Ovary (tissue), 10 donors: ENCODE measurements at places on chromosomes 6 and 20. TPM values are rescaled to one million over a fixed set of nuclear protein-coding genes. Genes with fewer than 3 reads are reported as not detected.

GRCh38 chr20:967796-968742 is 34.0 kb downstream of the RSPO4 start:
- no peak for DNase-seq

DNA sequence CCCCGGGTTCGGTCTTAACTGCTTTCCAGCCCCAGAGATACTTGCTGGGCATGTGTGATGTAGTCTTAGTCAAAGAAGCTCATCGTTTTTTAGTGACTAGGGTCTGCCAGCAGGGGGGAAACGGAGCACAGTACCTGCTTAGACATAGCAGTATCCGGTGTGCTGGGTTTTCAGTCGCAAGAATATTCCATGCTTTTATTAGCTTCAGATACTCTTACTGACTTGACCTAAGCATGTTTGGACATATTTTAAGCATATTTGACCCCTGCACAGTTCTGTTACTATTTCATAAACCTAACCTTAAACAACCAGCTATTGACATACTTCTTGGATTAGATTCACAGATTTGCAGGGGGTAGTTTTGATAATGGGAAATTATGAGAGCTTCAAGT is 3.0 kb downstream of the E2F3 start:
- no peak for DNase-seq

DNA sequence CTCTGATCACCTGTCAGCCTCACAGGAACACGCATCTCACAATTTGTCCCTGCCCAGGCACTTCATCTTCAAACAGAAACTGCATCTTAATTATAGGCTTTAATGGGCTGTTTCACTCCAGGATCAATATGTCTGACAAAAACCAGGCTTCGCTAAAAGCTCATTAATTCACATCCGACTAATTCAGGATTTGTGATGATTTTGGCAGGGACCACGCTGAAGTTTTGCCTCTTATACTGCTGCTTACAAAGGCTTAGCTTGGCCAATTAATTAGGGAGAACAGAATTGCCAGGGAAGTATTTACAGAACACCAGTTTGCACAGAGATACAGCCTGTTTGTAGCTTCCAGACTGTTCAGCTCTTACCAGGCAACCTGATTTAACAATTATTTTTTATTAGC is 541.0 kb upstream of the SPTLC3 start:
- DNase-seq = no peak

DNA sequence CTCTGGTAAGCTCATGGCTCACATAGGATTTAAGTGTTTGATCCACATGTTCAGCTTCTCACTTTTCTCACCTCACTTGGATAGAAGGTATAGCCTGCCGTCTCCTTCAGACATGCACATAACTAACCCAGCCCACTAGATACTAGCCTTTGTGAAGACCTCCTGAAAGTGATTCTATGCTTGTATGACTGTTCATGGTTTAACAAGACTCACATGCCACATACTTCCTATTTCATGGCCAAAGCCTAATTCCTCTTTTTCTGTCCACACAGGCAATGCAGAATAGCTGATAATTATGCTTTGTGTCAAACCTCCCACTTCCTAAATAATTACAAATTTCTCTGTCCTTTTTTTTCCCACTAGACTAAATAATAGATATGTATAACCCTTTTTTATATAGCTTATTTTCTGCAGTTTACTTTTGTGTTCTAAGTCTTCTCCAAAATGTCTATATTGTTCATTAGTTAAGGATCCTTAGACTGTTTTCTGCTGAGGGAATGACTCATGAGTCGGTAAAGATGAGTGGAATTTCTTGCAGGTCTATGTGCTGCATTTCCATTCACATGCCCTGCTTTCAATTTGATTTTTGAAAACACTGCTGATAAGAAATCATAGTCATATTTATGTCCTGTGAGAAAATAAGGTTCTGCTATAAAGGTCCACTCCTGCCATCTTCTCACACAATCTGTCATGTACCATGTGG is 43.0 kb downstream of the HDDC2 start:
- no peak for DNase-seq

DNA sequence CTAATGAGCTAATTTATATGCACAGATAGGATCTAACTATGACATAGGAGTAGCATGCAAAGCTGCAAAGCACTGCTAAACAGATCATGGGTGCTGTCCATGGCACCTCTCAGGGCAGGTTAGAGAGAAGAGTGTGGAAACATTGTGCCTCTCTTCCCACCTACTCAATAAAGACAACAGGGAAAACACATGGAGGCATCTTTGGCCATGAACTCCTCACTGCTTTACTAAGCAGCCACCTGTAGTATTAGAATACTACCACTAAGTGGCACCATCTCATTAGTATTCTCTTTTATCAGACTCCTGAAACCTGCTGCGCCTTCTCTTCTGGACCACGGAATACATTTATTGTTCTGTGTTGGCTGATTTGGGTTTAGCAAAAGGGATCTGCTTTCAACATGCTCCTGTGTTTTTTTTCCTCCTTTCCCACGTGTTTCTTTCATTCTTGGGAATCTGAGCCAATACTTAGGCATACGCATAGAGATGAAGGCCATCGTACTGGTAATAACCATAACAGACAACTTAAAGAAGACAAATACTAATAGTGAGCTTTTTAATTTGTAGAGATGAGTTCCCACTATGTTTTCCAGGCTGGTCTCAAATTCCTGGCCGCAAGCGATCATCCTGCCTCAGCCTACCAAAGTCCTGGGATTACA is 9.4 kb upstream of the HDDC2 start:
- DNase-seq = peak; percentile 12

DNA sequence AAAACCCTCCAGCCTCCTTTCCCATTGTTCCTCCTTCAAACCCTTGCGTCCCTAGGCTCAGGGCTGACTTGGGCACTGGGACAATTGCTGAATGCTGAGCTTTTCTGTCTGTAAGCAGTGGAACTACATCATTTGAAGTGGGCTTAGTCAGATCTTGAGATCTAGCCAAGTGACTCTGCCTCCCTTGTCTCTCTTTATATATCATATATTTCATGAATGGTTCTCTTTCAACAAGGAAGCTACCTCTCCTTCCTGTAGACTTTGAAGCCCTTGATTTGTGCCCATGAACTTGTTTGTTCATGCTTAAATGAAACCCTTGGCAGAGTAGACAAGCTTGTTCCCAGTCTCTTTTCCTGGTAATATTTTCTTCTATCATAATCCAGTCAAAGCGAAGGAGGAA is 60.0 kb upstream of the KIF13A start:
- DNase-seq = no peak

DNA sequence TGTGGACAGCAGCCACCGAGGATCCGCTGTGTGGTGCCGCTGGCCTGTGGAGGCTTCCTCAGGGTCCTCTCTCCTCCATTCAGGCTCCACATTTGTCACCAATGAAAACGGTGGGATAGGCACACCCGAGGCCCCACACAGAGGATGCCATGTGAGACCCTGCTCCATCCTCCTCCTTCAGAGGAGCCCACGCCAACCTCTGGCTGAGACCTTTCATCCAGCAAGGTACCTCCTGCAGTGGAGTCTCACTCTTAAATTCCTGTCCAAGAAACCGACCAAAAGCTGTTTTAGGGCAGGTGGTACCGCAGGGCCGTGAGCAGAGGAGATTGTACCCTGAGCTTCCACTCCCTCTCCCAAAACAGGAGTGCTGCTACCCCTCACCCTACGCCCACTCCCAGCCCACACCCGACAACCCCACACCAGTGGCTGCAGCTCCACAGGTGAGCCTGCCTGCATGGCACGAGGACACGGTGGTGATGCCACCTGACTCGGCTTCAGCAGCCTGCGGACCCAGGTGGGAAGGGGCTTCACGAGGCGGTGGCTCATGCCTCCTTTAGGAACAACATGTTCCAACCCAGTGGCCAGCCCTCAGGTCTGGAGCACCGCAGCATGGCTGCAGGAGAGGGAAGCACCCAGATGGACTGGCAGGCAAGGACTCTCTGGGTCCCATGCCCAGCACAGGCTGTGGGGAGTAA is 237.6 kb upstream of the AFDN start:
- DNase-seq = no peak

The PTK6 gene
- total RNA-seq = 0.08 TPM
